ENCODE measurements at places on chromosomes 16 and 17.

DNA sequence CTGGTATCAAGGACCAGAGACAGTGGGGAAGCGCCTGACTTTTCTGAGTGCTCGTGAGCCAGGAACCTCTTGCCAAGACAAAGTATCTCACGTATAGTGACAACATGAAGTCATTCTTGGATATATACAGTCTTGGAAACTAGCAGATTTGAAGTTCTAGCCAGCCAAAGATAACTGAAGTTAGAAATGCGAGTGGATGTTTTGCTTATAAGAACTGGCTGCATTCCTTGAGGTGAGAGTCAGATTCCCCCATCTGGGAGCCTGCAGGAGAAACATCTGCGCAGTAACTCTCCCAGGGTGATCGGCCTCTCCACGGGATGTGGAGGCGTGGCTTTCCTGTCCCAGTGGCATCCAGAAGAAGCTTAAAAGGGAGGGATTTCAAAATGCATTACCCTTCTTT, 89.8 kb downstream of the SHISA6 start:
- peak; percentile 12 for DNase-seq

- peak; percentile 6 for DNase-seq
Measured at GRCh38 chr17:12398441-12399051, 267.1 kb upstream of the MYOCD start.

GRCh38 chr17:69223809-69224208, 4.8 kb downstream of the ABCA10 start:
- peak; percentile 80 for DNase-seq

- DNase-seq, result peak; percentile 45
Measured at GRCh38 chr17:9768381-9768934, 22.9 kb downstream of the DHRS7C start.

- no peak for DNase-seq
Measured at GRCh38 chr17:27422601-27423000, 33.6 kb upstream of the KSR1 start.

GRCh38 chr16:20398603-20399002, 5.9 kb downstream of the PDILT start:
- DNase-seq, result no peak

GRCh38 chr17:17841601-17842025, 4.8 kb upstream of the SREBF1 start:
- no peak for DNase-seq

GRCh38 chr17:1764284-1764683, 2.4 kb downstream of the SERPINF1 start:
- peak; percentile 92 for DNase-seq

GRCh38 chr16:48378276-48378675, 6.9 kb downstream of the SIAH1 start:
- no peak for DNase-seq

DNA sequence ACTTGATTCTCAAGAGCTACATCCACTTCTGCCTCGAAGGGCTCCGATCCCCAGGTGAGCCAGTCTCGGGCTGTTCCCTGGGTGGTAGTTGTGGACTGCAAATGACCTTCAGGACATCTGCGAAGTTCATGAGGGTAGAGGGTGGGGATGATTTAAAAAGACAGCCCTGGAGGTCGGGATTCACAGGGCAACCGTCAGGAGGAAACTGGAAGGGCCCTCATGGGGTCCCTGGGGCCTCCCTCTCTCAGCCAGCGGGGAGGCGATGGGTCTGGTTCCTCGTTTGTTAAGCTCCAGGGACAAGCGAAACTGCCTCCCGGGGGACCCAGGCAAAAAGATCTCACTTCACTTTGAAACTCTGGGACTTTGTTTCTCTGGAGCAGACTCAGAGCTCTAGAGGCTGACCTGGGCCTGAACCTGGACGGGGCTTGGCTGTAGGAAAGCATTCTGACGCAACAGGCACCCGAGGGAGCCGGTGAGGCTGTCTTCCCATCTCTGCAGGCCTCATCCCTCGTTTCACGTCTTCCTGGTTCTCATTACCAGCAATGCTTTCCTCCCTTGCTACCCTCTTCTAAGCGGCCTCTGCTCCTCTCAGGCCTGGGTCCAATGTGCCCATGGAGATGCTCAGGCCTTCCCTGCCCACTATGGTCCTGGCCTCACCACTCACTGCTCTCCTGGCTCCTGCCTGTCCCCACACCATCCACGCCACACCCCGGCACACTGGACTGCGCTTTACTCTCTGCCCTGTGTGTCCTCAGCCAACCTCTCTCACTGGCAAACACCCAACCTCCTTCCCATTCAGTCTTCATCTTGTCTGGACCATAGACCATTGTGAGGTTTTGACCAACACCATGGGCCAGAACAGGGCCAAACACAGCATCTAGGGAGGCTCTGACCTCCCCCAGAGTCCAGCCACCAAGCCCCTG, 214.2 kb upstream of the TNRC6C start:
- DNase-seq, result no peak

GRCh38 chr17:10295728-10296343, 77.0 kb downstream of the MYH13 start:
- peak; percentile 82 for DNase-seq

DNA sequence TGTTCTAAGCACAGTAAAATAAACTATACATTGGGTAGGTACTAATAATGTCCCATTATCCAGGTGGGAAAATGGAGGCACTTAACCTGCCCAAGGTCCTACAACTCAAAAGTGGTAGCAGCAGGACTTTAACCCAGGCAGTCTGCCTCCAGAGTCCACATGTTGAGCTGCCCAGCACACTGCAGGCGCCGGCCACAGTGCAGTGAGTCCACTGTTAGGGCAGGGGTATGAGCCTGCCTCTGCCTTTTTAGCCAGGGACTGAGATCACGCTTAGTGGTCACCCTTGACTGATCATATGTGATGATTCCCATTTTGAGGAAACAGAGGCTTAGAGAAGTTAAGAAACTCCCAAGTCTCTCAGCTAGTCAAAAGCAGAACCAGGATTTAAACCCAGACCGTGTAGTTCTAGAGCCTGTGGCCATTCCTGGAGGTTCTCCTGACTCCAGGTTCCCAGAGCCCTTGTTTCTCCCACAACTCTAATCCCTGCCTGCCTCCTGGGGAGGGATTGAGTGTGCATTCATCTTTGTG, 8.4 kb downstream of the CES1 start:
- no peak for DNase-seq

- no peak for DNase-seq
Measured at GRCh38 chr16:87213536-87213935, 103.7 kb downstream of the C16orf95 start.

DNA sequence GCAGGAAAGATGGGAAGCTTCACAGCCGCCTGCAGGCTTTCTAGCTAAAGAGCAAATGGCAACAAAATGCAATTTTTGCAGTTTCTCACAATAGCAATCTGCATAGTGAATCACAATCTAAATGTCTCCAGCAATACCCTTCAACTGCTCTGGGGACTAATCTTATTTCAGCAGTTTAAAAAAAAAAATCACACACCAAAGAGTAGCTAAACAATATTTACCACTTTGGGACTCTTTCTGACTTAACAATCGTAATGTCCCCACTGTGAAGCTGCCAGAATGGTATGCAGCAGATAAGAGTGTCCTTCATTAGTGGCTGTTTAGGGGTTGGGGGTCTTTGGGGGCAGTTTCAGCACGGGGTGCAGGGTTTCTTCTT, 9.8 kb downstream of the CPPED1 start:
- DNase-seq, result no peak

DNA sequence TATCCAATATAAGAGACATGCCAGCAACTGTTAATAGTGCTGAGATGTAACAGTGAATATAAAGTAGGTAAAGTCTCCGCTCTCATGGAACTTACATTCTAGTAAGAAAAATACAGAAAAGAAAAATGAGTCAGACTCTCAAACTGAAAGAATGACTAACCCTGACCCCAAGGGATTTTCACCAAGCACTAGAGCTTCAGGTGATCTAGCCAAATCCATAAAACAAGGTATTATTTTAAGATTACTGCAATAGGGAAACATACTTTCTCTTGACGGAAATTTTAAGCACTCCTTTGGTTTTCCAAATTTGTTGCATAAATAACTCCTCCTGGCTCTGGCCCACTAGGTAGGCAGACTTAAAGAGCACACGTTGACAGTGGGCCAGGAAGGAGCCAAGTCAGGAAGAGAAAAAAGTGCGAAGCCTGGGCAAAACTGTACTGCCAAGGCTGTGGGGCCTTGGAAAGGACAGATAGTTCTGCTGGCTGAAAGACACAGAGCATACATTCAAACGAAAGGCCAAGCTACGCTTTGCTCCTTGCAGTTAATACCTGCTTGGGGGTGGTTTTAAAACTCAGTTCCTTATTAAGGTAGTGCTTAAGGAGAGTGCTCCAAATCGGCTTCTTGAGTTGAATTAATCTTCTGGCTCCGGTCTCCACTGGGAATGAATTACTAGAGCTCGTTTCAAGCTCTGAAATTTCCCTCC, 1.4 kb downstream of the GOT2 start:
- DNase-seq, result peak; percentile 85

DNA sequence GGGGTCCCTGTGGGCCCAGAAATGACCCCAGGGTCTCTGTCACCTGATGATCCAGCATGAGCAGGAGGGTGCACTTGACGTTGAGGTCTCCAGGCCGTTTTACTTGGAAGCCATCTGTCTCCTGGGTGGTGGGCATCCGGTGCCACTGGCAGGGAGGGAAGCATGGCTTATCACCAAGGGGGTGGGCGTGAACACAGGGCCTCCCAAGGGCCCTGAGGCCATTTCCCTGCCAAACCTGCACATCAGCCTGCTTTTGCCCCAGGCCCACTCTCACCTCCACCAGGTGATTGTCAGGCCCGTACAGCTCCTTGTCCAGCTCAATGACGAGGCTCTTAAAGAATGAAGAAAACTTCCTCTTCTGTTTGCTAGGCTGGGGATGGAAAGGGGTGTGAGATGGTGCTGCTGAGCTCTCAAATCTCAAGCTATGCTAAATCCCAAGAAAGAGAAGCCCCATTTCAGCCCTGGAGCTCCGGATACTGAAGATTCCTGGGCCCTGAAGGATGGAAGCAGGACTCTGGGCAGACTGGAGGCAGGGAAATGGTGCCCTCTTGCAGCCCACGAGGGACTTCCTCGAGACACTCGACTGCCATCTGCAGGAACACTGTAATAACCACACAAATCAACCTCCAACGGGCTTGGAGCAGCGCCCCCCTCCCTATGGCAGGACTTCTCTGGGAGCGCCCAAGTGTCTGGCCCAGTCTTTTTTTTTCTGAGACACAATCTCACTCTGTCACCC, 7.1 kb upstream of the FTSJ3 start:
- DNase-seq, result peak; percentile 84

GRCh38 chr17:75814900-75815373, 29.3 kb downstream of the UNC13D start:
- DNase-seq, result peak; percentile 70

DNA sequence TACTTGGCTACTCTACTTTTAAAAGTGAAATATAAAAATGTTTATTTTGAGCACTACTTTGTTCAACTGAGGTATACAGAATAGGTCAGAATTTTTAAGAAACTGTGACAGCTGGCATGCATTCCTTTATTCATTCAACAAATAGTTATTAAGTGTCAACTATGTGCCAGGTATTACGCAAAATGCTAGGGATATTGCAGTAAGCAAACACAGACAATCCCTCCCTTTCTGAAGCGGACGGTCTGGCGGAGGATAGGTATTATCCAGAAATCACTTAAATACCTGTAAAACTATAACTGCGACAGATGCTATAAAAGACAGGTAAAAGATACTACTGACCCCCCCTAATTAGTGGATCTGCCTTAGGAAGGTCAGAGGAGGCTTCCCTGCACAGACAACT, 26.1 kb downstream of the METTL16 start:
- peak; percentile 57 for DNase-seq

GRCh38 chr16:4713663-4714501, 20.2 kb downstream of the ANKS3 start:
- DNase-seq, result no peak

DNA sequence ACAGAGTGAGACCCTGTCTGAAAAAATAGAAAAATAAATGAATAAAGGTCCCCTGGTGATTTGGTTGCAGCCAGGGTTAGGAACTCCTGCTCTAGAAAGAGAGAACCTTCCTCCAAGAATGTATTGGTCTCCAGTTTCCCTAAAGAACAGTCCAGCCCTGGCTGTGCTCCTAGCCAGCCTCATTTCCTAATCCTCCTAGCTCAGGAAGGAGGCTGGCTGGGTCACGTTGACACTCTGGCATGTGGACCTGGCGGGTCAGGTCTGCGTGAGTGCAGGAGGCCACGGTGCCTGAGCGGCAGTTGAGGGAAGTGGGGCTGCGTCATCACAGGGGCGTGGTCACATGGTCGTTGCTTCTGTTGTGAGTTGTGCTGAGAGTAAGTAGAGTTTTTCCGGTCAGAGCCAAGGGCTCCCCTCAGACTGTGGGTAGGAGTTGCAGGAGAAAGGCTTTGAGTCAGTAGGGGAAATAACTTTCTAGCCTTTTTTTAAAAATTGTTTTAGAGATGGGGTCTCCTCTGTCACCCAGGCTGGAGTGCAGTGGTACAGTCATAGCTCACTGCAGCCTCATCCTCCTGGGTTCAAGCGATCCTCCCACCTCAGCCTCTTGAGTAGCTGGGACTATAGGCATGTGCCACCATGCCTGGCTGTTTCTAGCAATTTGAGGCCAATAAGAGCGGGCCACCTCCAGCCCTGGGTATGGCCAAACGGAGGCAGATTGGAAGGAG, 194.0 kb upstream of the CIBAR2 start:
- DNase-seq, result peak; percentile 94

DNA sequence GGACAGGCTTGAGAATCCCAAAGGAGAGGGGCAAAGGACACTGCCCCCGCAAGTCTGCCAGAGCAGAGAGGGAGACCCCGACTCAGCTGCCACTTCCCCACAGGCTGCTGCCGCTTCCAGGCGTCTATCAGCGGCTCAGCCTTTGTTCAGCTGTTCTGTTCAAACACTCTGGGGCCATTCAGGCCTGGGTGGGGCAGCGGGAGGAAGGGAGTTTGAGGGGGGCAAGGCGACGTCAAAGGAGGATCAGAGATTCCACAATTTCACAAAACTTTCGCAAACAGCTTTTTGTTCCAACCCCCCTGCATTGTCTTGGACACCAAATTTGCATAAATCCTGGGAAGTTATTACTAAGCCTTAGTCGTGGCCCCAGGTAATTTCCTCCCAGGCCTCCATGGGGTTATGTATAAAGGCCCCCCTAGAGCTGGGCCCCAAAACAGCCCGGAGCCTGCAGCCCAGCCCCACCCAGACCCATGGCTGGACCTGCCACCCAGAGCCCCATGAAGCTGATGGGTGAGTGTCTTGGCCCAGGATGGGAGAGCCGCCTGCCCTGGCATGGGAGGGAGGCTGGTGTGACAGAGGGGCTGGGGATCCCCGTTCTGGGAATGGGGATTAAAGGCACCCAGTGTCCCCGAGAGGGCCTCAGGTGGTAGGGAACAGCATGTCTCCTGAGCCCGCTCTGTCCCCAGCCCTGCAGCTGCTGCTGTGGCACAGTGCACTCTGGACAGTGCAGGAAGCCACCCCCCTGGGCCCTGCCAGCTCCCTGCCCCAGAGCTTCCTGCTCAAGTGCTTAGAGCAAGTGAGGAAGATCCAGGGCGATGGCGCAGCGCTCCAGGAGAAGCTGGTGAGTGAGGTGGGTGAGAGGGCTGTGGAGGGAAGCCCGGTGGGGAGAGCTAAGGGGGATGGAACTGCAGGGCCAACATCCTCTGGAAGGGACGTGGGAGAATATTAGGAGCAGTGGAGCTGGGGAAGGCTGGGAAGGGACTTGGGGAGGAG, at the start of gene CSF3:
Gene CSF3, plus strand, starts transcription at position 436 of the 993 bp plus-strand sequence. Its CDS starts 35 bp downstream, at position 471.
- DNase-seq, result peak; percentile 32

DNA sequence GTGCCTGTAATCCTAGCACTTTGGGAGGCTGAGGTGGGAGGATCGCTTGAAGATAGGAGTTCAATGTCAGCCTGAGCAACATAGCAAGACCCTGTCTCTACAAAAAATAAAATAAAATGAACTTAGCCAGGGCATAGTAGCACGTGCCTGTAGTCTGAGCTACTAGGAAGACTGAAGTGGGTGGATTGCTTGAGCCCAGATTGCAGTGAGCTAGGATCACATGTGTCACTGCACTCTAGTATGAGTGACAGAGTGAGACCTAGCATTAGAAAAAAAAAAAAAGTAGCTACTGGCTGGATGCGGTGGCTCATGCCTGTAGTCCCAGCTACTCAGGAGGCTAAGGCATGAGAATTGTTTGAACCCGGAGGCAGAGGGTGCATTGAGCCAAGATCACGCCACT, 6.0 kb downstream of the ADAP2 start:
- no peak for DNase-seq
